ENCODE measurements at places on chromosomes 12 and 14.
A peak's percentile ranks its signal among the peaks of the same experiment; 100 is the strongest.

DNA sequence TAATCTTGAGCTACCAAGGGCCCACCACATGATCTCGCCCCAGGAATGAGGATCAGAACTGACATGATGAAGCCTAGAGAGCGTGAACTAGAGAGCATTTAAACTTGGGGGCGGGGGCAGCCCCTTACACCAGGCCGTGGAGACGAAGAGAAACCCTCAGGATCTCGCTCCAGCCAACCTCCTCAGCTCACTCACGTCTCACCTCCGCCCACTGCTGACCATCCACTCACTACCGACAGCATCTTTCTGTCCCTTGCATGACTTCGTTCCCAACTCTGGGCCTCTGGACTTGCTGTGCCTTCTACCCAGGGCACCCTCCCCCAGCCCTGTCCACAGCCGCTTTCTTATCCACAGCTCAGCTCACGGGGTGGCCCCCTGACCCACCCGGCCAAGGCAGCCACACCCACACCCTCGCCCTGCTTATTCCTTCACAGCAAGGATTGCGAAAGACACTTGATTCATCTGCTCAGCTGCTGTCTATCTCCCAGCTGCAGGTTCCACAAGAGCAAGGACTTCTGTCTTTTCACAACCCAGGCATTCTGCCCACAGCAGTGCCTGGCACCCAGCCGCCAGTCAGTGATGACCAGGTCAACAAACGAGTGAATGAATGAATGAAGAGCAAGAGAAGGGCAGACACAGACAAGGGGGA lies 6.4 kb downstream of the STX2 start:
- no peak for DNase-seq

DNA sequence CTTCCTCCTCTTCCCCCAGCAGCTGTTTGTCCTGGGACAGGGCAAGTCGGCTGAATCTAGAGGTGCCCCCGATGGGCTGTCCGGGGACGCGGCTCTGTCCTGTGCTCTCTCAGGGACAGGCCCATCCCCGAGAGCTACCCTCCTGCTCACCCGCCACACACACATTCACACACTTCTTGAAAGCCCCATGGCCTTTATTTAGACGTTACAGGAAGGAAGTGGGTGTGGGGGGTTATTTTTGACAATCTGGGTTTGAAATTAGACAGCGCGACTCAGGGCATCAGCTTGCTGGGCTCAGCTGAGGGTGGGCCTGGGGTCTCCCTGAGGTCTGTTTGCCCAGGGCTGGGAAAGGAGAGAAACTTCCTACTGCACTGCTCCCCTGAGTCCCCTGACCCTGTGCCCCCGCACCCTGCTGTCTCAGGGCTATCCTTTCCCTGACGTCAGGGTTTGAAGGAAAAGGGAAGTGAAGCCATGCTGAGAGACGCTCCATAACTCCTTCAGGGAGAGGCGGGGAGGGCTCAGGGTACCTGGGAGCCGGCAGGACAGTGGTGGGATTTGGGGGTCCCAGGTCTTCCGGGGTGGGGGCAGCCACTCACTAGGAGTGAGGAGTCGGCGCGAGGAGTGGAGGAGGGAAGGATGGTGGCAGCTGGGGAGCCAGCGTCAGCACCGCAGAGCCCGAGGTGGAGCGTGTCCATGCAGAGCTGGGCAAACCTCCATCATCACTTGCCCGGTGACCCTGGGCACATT lies 8.1 kb downstream of the PTPN6 start:
- no peak for DNase-seq

DNA sequence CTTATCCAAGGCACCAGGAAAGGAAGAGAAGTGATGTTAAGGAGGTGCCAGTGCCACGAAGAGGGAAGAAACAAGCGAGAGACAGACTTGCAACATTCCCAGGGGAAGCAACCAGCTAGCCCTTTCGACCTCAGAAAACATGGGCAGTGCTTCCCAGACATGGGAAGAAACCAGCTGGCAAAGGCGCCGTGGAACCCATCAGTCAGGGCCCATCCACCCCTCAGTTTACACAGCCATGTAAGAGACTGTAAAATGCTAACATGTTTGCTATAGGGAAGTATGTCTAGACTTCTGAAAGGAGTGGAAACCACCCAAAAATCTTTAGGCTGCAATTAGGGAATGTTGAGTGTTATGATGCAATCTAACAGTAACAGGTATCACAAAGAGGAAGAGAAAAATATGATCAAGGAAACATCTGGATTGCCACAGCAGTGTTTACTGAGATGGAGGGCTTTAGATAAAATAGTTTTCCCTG lies 26.3 kb downstream of the ANAPC5 start:
- DNase-seq: no peak

DNA sequence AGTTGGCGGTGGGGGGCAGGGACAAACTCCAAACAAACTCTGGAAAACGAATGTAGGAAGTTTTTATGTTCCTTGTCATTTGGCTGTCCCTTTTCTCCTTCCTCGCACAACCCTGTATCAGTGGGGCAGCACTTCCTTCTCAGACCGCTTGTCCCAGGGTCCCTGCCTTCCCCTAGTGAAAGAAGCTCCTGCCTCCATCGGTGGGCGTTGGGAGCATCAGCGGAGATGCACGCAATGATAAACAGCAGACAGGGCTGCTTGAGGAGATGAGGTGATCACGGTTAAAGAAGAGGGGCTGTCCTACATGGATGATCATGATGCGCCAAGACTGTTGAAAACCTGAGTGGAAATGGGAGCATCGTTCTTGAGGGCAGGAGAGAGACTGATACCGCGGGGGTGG lies 620 bp downstream of the C1S start:
- DNase-seq: no peak

GRCh38 chr12:29226616-29227015 lies 77.5 kb downstream of the FAR2 start:
- DNase-seq: no peak

GRCh38 chr14:78959674-78960264 lies 789.6 kb downstream of the NRXN3 start:
- DNase-seq: peak; percentile 67

GRCh38 chr14:101229666-101230065 lies 326.1 kb upstream of the RTL1 start:
- no peak for DNase-seq

GRCh38 chr12:126558219-126558618 lies 1493.0 kb downstream of the AACS start:
- peak; percentile 6 for DNase-seq

GRCh38 chr12:130438711-130439110 lies 101.0 kb downstream of the PIWIL1 start:
- no peak for DNase-seq

DNA sequence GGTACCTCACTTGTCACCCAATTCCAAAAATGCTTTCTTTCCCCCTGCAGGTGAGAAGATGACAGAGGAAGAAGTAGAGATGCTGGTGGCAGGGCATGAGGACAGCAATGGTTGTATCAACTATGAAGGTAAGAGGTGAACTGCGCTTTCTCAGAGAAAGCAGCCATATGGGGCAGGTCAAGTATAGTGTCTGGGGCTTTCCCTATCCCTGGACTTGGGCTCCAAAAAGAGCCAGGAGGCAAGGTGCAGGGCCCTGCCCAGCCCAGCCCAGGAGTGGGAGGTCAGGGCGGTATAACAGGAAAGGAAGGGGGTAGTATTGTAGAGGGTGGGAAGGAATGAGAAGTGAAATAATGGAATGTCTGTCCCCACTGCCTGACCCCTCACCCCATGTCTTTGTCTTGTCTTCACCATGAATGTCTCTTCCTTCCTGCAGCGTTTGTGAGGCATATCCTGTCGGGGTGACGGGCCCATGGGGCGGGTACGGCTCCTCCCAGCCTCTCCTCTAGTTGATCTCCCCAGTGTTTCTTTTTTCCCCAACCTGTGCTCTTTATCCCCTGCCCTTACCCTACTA lies 2.1 kb downstream of the MYL6 start:
- DNase-seq: no peak

DNA sequence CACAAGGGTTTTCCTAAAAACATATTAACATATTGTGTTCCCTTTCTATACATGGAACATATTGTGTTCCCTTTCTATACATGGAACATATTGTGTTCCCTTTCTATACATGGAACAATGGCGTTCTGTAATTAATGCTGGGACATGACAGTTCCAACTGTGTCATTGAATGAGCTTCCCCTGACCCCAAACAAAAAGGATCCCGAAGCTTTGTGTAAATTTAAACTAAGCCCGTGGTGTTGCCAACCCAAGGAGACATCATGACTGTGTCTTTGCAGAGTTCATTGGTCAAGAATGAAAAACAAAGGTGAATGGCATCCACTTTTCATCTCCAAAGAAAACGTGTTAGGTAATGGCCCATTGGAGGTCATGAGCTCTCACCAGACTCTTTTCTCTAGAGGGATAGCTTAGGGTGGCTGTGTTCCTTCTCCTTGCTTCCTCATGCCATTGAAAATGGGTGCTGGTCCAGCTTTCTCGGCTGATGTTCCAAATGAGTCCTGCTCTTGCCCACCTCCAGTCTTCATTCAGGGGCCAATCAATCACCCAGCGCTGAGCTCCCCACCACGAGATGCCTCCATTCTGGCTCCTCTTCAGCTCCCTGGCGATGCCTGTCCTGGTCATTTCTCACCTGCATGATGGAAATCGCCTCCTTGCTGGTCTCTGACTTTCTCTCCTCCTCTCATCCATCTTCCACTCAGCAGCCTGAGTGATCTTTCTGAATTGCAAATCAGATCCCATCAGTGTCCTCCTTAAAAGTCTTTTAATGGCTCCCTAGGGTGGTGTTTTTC lies 156.1 kb downstream of the VRK1 start:
- no peak for DNase-seq

Measured in NCI-H1092 treated with DMSO at 0.1 percent for 48 hours (cell line).